ENCODE measurements at places on chromosomes 11 and 22.

DNA sequence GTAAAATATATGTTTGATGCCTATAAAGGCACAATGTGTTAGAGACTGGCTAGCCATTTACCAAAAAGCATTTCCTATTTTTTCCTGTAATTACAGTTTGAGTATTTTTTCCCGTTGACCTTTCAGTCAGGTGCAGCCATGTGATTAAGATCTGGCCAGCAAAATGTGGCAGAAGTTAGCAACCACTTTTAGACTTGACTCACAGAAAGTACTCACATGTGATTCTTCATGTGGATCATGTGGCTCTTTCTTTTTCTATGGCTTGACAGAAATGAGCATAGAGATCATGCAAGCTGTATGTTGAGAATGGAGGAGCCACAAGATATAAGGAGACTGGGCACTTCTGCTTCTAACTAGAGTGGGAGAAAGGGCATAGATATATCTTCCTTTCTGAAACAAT lies 27.3 kb upstream of the RAB38 start:
- DNase-seq, result no peak

DNA sequence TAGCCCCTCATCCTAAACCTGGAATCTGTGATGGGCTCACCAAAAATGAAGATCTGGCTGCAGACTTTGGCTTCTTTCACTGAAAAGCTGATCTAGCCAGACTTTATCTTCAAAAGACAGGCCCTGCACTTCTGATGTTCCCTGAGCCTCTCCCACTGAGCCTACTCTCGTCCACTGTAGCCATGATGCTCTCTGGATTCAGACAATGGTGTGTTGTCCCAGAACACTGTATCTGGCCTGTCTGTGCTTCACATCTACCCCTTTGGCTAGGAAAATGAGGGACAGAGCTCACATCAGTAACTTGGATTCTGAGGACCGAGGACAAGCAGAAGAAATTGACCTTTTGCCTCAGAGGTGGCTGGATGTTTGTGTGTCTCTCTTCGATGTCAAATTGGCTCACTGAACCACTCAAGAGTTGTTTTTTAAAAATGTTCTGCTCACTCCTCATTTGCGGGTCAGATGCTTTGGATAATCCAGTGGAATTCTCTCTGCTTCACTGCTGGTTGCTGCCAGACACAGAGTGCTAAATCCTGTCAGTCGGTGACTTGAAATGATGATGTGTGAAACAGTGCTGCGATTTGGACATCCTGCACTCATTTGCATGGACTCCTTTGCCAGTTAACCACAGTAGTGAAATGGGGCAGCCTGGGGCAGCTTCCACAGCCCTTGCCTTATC lies 67.5 kb downstream of the ARFGAP2 start:
- peak; percentile 43 for DNase-seq

GRCh38 chr22:20113551-20114310 lies 2.2 kb upstream of the RANBP1 start:
- no peak for DNase-seq

DNA sequence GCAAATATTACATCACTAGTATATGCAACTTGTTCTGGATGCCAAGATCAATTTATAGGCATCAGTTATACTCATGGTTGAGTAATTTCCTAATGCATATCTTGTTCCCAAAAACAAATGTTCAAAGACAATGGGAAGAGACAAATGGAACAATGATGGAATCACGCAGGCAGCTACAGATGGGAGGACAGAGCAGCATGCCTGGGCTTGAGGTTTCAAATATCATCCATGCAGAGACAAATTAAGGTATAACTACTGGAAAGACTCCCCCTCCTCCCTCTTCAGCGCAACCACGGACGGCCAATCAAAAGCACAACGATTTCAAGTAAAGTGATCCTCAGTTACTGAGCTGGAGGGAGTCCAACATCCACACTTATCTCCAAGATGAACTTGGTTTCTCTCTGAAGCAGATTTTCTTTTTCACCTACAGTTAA lies 106.8 kb downstream of the CCDC83 start:
- DNase-seq, result no peak

GRCh38 chr11:76209375-76209972 lies 3.2 kb upstream of the WNT11 start:
- no peak for DNase-seq

- DNase-seq, result no peak
Measured at GRCh38 chr11:94800414-94800813, 32.3 kb downstream of the AMOTL1 start.

DNA sequence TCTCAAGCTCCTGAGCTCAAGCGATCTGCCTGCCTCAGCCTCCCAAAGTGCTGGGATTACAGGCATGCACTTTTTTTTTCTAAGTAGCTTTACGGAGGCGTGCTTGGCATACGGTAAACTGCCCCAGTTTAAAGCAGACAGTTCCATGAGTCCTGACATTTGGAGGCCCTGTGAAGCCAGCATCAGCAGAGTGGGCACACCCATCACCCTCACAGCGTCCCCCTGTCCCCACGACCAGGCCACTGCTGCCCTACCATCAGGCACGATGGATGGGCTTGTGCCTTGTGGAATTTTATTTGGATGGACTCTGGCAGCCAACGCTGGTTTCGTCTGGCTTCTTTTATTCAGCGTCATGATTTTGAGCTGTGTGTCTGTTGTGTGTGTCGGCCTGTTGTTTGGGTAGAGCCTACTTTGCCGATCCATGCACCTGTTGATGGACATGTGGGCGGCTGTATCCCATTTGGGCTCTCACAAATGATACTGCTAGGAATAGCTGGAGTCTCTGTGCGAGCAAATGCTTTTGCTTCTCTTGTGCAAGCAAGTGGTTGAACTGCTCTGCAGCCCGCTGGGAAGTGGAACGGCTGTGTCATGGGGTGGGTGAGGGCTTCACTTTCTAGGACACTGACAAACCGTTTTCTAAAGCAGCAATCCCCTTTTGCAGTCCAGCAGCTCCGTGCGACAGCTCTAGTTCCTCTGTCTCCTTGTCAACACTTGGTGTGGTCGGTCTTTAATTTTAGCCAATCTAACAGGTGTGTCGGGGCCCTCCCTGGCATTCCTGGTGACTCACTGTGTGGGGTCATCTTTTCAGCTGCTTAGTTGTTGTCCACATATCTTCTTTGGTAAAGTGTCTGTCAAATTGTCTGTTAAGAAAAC lies 23.8 kb downstream of the KCNQ1 start:
- no peak for DNase-seq

DNA sequence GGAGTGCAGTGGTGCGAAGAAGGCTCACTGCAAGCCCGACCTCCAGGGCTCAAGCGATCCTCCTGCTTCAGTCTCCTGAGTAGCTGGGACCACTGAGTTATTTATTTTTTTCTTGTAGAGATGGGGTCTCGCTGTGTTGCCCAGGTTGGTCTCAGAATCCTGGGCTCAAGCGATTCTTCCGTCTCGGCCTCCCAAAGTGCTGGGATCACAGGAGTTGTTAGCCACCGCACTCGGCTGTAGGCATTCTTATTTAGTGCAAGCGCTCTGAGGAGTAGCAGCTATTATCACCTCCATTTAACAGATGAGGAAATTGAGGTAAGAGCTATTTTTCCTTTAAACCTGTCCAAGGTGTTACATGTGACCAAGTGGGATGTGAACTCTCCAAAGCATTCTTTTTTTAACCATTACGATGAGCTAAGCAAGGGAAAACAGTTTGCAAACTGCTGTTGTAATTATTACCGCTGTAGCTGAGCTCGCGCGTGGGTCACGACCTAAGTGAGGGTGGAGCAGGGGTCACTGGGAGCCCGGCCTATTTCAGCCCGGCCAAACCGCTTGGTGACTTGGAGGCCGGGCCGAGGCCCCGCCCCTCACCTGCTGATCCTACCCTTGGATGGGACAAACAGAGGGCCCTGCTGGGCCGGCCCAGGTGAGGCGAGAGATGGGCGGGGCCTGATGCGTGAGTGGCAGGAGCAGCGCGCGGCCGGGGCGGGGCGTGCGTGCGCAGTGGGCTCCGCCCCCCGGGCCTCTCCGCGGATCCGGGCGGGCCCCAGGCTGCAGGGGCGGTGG lies 449 bp upstream of the KREMEN1 start:
- peak; percentile 82 for DNase-seq

GRCh38 chr11:95922536-95923438 lies 1.1 kb downstream of the MTMR2 start:
- DNase-seq, result peak; percentile 57

DNA sequence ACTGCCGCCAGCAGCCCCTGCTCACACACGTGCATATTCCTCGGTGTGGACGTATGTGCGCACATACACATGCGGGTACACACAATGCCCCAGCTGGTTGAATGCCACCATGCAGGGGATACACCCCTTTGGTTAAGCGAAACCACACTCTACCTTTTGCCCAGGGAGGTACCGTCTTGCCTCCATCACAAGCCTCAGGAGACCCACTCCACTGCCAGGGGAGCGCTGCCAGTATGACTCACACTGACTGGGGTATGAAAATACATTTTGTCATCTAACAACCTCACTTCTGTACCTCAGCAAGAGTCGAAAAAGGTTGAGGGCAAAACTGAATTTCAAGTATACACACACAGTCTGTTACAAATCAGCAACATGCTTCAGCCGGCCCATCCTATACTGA lies 39.4 kb downstream of the TMEM45B start:
- DNase-seq, result no peak

DNA sequence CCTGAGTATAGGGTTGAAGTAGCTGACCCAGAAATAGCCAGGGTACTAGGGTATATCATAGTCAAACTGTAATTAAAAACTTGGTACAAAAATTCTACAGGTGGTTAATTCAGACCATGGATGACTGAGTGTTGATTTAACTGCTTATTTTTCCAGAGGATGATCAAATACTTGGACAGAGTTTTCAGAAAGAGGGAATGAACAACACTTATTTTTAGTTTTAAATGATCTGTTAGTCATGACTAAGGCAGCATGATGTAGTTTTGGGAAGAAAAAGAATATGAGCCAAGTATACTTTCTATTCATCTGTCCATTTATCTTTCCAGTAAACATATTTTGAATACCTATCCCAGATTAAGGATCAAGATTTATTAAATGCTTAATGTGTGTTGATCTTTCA lies 19.8 kb upstream of the CCDC89 start:
- DNase-seq, result no peak

- DNase-seq, result no peak
Measured at GRCh38 chr11:72705442-72706365, 31.5 kb upstream of the PDE2A start.

DNA sequence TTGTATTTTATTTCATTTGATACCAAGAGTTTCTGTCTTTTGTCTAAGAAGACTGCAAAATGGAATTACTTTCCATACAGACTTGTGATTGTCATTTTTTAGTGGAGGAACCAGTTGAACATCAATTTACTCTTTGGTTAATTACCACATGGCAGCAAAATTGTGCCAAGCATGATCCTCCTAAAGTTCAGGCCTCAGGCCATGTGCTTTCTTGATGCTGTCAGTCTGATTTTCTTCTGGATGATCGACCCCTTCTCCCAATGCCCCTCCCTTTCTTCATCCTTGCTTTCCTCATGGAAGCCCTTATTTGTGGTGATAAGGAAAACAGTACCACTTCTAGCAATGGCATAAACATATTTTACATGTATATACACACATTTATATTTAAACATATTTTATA lies 76.2 kb downstream of the SVIP start:
- no peak for DNase-seq

GRCh38 chr11:62444236-62444833 lies 25.5 kb downstream of the SCGB1A1 start:
- DNase-seq, result peak; percentile 72

DNA sequence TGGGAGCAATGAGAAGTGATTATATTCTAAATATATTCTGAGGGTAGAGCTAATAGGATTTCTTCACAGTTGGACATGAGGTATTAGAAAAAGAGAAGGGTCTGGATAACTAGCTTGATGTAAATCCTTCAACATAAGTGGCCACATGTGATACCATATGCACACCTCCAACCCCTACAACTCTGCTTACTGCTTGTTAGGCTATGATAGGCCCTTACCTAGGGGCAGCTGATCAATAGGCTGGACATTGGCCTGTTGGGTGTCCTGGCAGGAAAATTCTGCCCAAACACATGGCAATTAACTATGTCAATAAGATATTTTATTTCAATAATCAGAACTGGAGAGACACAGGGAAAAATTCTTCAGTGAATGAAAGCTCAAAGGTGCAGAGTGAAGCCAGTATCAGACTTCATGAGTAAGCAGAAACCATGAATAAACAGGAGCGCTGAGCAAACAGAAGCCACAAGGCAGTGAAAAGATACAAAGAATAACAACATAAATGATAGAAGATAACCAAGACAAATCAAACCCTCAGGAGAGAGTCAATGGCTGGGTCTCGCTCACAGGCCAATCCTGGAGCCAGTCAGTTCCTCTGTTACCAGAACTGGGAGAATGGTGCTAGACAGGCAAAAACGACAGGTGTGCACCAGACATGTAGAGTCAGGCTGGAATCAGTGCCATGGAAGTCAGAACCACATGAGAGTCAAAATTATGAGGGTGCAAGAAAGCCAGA lies 46.3 kb upstream of the PSMA1 start:
- DNase-seq, result no peak

DNA sequence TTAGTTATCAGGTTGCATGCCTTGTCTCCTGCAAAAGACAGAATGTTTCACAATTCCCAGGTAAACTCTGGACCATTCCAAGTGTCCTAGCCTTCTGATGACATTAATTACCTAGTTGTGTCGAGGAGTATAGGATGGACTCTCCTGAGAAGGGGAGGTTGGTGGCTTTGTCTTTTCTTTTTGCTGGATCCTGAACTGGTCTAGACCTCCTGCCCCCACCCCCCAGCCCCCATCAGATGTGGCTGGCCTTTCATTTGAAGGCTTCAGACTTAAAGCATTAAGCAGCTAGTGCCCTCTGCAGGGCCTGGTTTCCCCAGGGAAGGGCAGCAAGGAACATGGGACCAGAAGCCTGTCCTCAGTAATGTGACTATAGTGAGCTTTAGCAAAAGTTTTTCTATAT lies 9.7 kb downstream of the MCAM start:
- peak; percentile 49 for DNase-seq

DNA sequence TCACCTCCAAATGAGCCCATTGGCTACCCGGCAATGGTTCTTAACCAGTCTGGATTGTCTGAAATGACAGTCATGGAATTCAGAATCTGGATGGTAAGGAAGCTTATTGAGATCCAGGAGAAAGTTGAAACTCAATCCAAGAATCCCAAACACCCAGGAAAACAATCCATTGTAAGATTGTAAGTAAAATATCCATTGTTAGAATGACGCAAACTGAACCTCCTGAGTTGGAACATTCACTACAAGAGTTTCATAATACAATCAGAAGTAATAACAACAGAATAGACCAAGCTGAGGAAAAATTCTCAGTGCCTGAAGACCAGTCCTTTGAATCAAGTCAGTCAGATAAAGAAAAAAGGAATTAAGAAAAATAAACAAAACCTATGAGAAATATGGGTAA lies 22.1 kb downstream of the OR8G5 start:
- no peak for DNase-seq

- no peak for DNase-seq
Measured at GRCh38 chr11:111417766-111418435, 38.8 kb upstream of the POU2AF1 start.
